ENCODE measurements at places on chromosomes 1 and 21.
A peak's percentile ranks its signal among the peaks of the same experiment; 100 is the strongest.

- no peak for DNase-seq
Observed at GRCh38 chr1:246544001-246544400, 22.1 kb downstream of the TFB2M start.

DNA sequence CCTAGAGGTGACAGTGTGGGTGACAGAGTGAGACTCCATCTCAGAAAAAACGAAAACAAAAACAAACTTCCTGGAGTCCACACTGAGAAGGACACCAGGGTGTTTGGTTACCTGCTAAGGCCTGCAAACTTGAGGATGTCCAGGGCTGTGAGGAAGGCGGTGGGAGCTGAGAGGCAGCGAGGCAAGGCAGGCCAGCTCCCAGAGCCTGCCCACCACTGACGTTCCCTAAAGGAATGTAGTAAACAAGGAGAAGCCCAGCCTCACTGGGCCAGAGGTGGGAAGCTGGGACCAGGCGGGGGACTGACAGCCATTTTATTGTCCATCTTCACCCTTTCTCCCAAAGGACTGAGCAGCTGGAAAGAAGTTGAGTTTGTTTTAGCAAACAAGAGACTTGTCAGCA is 24.1 kb downstream of the SHISA4 start:
- no peak for DNase-seq

- DNase-seq: no peak
Observed at GRCh38 chr1:52364235-52364839, 1.7 kb downstream of the CC2D1B start.

DNA sequence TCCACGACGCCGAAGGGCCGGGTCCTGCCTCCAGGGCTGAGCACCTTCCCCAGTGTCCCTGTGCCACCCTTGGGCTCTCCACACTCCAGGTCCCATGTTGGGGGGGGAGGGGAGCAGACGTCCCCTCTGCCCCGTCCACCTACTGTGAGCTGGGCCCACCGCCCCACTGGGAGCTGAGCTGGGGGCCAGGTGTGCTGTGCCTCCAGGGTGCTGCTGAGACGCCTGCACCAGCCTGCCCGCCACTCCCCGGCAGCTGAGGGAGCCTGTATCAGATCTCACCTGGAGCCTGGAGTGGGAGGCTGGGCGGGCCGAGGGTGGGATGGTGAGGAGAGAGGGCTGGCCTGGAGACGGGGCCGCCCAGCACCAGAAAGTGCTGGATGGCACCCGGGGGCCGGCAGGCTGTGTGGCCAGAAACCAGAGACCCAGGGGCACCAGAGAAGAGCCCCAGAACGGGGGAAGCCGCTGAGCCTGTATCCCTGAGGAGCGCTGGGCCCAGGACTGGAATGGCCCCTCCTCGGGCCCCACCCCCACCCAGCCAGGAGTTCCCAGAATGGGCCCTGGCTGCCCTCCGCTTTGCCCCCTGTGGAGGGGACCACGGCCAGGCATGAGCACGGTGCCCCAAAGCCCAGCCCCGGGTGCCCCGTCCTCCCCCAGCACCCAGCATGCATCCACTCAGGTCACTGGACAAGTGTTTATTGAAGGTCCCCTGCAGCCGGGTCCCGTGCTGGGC is 3.4 kb downstream of the TNFRSF18 start:
- DNase-seq: no peak

DNA sequence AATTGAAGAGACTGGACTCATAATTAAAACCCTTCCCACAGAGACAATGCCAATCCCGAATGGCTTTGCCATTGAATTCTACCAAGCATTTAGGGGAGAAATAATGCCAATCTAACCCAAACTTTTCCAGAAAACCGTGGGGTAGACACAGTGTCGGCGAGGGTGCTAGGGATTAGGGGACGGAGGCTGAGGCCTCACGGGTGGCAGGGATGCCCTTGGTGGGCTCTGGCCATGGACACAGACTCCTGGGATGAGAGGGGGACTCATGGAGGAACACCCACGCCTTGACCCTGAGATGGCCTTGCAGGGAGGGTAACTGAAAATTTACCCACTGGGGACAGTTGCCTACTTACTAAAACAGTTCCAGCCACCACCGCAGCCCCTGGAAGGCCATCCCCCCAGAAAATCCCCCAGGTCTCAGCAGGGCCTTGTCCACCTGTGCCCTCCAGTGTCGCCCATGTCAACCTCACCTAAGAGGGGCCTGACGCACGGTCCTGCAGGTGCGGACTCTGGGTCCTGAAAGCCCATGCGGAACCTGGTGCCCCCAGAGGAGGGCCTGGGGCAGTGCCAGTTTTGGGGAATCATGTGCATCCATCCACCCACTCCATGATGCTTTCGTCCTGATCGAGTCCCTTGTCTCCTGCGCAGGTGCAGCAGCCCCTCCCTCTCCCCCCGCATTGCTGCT is 1.9 kb downstream of the KRTAP10-5 start:
- no peak for DNase-seq

GRCh38 chr1:9281071-9281827 is 11.4 kb upstream of the SPSB1 start:
- peak; percentile 19 for DNase-seq

GRCh38 chr21:33302055-33302454 is 22.7 kb upstream of the IFNAR1 start:
- DNase-seq: no peak

Data from right lobe of liver (tissue), 6 donors.